ENCODE measurements at places on chromosomes 3 and 15. TPM values are rescaled to one million over a fixed set of nuclear protein-coding genes. Genes with fewer than 3 reads are reported as not detected.

Gene KCNH8
- 0.11 TPM for total RNA-seq

Gene MYL3
- total RNA-seq, result 9.5 TPM

Gene CLDN18
- not detected for total RNA-seq

- no peak for DNase-seq
Measured at GRCh38 chr3:16012086-16012485, 162.4 kb upstream of the GALNT15 start.

- DNase-seq, result no peak
Measured at GRCh38 chr15:74378848-74379247, 11.4 kb upstream of the CYP11A1 start.

- no peak for DNase-seq
Measured at GRCh38 chr15:85711580-85712192, 83.0 kb downstream of the KLHL25 start.

- no peak for DNase-seq
Measured at GRCh38 chr15:66472176-66472999, 25.2 kb downstream of the SNAPC5 start.

DNA sequence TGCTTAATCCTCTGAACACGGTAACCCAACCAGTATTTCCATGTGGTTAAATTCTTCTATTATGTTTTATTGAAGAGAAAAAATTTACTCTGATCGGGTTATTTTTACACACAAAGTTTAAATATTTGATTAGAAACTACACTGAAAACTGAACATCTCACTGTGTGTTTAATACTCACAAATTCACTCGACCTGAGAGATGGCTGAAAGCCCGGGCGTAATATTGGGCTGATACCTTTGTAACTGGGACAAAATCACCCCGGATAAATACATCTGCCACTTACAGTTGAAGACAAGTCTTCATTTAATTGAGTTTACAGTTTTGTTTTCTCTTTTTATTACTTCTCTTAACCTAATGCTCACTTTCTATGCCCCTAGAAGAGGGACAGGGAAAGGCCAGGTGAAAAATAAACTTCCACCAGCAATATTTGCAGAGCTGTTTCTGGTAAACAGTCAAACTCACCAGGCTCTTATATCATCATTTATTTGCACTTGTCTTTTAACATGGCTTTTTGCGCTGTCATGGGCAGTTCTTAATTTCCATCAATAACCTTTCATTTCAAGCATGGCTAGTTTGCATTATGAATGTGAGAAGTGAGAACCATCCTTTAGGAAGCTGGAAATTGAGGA lies 145.6 kb upstream of the TMCO5A start:
- no peak for DNase-seq

All from esophagus muscularis mucosa (tissue), 4 donors.